ENCODE measurements at places on chromosomes 3 and 15. TPM values are rescaled to one million over a fixed set of nuclear protein-coding genes. Genes with fewer than 3 reads are reported as not detected.

The ATP13A5 gene
- 0.23 TPM for total RNA-seq

DNA sequence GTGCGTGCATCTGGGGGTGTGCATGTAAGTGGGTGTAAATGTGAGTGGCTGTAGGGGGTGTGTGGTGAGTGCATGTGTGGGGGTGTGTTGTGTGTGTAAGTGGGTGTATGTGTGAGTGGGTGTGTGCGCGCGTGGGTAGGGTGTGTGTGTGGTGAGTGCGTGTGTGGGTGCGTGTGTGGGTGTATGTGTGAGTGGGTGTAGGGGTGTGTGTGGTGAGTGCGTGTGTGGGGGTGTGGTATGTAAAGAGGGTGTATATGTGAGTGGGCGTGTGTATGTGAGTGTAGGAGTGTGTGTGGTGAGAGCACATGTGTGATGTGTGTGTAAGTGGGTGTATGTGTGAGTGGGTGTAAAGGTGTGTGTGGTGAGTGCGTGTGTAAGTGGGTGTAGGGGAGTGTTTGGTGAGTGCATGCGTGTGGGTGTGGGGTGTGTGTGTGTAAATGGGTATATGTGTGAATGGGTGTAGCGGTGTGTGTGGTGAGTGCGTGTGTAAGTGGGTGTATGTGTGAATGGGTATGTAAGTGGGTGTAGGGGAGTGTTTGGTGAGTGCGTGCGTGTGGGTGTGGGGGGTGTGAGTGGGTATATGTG is 916 bp upstream of the CPN2 start:
- no peak for DNase-seq

The CHST13 gene
- total RNA-seq, result not detected

GRCh38 chr15:101530224-101530958 is 40.9 kb upstream of the PCSK6 start:
- DNase-seq, result no peak

DNA sequence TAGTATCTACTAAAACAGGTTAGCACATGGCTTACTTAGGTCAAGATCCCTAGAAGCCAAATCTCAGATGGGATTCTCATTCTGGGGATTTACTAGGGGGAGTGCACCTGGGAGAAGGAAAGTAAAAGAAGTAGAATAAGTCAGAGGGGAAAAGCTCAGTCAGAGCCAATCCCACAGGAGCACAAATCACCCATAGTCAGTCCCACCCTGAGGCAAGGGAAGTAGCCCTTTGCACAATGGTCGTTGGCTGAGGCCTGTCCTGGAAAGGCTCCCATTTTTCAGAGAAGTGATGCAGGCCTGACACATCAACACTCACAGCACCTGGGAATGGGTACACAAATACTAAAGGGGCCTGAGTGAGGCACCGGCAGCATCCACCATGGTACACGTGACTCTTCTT is 39.8 kb downstream of the SST start:
- no peak for DNase-seq

- DNase-seq, result no peak
These were observed 5.8 kb downstream of the SERPINI2 start for GRCh38 chr3:167467848-167468611.

- DNase-seq, result peak; percentile 81
These were observed 11.3 kb upstream of the SOX2 start for GRCh38 chr3:181700168-181701087.

The DPPA2 gene
- total RNA-seq, result 0.64 TPM

- DNase-seq, result no peak
These were observed 92.8 kb downstream of the GOLIM4 start for GRCh38 chr3:168002786-168003368.

- DNase-seq, result no peak
These were observed 181.4 kb upstream of the GRM7 start for GRCh38 chr3:6679510-6679909.
